Bone marrow (tissue), 2 donors: ENCODE measurements at places on chromosomes 4 and X.

DNA sequence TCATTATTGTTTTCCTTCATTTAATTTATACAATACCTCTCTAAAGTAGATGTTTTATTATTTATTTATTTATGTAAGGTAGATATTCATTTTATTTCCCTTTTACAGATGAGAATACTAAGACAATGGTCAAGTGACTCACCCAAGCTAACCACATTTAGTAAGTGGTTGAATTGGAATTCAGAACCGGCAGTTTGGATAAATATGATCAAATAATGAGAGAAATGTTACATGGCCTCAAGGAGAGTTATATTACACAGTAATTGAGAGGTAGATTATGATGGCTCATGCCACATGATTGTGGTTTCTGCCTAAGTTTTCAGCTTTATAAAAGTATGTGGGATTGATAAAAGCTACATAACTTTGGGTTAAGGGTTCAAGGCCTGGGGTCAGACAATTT lies 239.4 kb upstream of the BOD1L1 start:
- no peak for DNase-seq

- no peak for DNase-seq
Measured at GRCh38 chr4:100870940-100871772, 353.3 kb upstream of the EMCN start.

GRCh38 chr4:132108784-132109183 lies 1040.3 kb upstream of the PCDH10 start:
- no peak for DNase-seq

DNA sequence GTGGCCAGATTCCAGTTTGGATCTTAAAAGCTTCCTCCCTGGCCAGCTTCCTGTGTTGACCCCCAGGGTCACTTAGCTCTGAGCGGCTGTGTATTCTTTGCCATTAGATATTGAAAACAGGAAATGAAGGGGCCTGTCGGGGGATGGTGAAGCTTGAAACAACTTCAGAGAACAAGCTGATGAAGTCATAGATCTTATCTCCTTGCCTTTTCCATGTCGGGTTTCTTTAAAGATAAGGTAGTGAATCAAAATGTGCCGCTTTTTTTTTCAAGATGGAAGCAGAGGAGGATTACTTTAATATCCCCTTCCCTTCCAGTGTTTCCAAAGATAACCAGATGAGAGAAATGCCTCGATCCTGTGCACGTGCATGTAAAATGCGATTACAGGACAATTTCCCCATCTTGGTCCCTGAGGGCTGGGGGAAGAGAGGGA lies 508.5 kb downstream of the MID1IP1 start:
- DNase-seq = no peak

- peak; percentile 13 for DNase-seq
Measured at GRCh38 chrX:40099055-40099958, 1.5 kb upstream of the BCOR start.

DNA sequence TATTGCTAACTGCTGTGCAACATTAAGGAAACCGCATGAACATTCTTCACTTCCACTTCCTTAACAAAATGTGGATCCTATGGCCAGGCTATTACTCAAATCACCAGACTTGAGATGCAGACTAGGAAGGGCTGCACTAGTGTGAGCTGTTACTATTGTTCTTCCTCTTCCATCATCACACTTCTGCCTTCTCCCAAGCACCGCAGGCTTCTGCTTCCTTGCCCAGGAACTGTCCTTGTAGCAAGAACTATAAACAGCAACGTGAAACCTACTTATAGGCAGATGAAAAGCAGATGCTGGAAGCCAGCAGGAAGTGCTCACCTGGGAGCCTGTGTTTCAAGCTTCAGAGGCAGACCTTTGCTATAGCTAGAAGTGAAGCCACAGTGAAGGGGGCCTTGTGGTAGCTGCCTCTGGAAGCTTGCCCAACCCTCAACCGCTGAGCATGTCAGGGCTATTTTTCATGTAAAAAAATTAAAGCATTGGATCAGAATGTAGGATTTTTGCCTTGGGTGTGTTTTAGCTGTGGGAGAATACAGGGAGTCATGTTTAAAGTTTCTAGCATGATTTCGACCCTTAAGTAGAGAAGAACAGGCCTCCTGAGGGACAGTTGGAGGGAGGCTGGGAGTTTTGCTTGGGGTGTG lies 43.9 kb downstream of the CLNK start:
- DNase-seq = peak; percentile 5

GRCh38 chr4:7347981-7348380 lies 86.7 kb downstream of the PSAPL1 start:
- no peak for DNase-seq

DNA sequence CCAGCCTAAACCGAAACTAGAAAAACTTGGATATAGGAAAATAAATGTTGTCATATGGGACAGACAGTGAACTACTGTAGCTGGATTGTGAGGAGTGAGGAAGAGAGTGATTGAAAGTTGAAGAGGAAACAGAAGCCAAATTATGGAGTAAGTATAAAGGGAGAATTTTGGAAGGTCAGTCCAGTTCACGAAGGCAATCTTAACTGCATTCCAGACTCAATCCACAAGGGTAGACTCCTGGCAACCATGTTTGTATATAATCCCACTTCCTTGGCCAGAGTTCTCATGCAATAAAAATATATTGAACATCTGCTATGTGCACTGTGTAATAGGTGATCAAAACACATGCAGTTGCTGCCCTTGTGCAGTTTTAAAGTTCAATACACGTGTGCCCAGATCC lies 58.6 kb upstream of the CAMK2D start:
- no peak for DNase-seq

DNA sequence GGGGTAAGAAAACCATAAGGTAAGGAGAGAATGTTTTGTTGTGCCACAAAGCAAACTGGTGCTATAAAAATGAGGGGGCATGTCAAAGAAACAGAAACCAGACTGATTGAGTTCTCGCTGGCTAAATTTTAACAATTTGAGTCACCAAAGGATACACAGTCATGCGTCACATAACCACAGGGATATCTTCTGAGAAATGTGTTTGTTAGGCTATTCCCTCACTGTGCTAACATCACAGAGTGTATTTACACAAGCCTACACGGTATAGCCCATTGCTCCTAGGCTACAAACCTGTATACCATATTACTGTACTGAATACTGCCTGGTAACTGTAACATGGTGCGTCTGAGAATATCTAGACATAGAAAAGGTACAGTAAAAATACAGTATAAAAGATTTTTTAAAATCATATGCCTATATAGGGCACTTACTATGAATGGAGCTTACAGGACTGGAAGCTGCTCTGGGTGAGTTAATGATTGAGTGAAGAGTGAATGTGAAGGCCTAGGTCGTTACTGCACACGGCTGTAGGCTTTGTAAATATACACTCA lies 50.1 kb downstream of the FBXW7 start:
- DNase-seq = peak; percentile 61

DNA sequence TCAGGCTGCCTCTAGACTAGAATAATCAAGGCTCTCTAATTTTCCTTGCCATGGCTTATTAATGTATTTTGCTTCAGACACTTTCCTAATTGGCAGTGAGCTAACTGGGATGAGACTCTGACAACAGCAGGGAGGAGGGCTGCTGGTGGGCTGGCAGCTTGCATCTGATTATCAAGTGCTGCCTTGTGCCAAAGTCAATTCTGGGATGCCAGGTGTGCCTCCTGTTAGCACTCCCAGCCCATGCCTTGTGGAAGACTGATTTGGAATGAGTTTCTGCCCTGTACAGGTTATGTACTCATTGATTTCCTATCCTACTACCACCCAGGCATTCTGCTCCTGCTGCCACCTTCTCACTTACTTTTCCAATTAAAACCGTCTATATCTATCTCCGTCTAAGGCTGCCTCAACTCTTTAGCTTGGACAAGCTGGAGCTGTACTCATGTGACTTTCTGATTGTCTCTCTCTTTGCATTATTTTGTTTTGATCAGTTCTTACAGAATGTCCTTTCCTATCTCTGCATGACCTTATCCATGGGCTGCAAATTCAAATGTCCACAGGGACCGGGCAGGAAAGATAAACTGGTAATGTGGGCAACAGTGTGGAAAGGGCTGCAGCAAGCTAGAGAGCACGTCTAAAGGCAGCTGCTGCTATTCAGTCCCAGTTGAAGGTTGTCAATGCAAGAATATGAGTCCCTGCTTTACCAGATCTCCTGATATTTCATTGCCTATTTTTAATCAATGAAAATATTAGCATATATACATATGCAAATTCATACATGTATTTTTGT lies 112.6 kb downstream of the GABRA2 start:
- DNase-seq = no peak

DNA sequence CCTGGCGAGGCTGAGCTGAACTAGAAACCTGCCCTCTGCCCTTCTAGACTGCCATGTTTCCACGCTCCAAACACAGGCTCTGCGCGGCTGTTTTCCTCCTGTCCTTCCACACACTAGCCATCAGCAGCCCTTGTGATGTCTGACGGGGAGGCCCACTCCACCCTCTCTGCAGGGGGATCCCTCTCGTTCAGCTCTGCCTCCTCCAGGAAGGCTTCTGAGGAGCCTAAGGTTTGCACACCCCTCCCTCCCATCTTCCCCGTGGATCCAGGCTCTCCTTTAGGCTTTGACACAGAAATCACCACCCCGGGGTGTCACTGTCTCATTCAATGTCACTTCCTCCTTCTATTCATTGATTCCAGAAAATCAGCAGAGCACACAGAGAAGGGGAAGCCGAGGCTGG lies 38.6 kb upstream of the CRMP1 start:
- DNase-seq = no peak

DNA sequence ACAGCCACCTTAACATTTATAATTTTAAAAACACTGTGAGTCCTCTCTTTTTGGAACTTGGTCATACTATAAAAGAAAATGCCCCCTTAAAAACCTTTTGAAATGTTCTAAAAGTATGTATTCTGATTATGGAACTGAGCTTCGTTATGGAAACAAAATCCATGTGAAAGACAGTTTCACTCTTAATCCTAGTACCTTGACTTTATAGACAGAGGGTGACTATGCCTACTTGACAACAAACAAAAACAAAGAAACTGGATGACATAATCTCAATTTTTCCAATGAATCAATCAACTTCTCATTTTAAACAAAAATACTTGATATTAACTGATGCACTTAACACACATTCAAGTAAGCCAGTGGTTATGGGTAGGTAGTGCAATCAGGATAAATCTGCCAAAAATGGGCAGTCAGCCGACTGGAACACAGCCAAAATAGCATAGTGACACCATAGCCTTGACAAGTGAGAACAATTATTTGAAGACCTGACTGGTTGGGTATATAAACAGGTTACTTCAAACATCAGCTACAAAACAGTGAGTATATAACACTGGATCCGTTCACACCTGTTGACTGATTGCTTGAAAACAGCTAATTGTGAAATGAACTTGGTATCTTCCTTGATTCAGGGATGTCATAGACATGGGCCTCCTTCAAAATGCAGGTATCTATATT lies 265.5 kb downstream of the PPP3CA start:
- no peak for DNase-seq
